Suppressor macrophage treated with lipopolysaccharide for 4 hours (primary cell): ENCODE measurements at places on chromosomes 13 and 19.
A peak's percentile ranks its signal among the peaks of the same experiment; 100 is the strongest.

GRCh38 chr19:40596608-40597328 is 4.4 kb upstream of the LTBP4 start:
- DNase-seq = peak; percentile 68

GRCh38 chr19:17095141-17095919 is 19.8 kb downstream of the MYO9B start:
- no peak for DNase-seq

GRCh38 chr13:42883142-42883541 is 101.8 kb downstream of the FAM216B start:
- peak; percentile 13 for DNase-seq

- DNase-seq = peak; percentile 58
These were observed 25.3 kb upstream of the OR10H2 start for GRCh38 chr19:15702534-15702930.

- peak; percentile 40 for DNase-seq
These were observed at the start of gene CD79A for GRCh38 chr19:41876847-41877832. Gene CD79A (plus strand): TSS chr19:41877279. CDS start chr19:41877305, 26 bp downstream.

- DNase-seq = peak; percentile 28
These were observed 1.2 kb downstream of the CD33 start for GRCh38 chr19:51226067-51226466.

DNA sequence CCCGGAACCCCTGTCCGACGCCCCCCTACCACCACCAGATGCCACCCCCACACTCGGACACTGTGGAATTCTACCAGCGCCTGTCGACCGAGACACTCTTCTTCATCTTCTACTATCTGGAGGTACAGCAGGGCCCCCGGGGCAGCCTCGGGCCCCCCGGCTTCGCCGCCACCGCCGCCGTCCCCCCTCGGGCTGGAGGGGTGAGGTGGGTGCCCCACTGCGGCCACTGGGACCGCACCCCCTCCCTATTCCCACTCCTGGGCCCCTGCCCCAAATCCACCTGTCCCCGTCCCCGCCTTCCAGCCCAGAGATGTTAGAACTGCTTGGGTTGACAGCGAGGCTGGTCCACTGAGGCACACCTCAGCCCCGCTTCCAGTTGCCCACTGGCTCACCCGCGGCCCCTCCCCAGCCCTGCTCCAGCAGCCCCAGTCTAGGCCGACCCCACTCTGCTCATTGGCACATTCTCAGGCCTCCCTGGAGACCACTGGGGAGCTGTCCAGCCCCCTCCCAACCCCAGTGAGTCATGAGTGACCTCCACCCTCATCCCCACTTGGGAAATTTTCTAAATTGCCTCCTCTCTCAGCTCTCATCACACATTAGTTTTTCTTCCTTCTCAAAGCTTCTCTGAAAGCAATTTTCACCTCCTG is 6.5 kb downstream of the LENG1 start:
- DNase-seq = no peak

DNA sequence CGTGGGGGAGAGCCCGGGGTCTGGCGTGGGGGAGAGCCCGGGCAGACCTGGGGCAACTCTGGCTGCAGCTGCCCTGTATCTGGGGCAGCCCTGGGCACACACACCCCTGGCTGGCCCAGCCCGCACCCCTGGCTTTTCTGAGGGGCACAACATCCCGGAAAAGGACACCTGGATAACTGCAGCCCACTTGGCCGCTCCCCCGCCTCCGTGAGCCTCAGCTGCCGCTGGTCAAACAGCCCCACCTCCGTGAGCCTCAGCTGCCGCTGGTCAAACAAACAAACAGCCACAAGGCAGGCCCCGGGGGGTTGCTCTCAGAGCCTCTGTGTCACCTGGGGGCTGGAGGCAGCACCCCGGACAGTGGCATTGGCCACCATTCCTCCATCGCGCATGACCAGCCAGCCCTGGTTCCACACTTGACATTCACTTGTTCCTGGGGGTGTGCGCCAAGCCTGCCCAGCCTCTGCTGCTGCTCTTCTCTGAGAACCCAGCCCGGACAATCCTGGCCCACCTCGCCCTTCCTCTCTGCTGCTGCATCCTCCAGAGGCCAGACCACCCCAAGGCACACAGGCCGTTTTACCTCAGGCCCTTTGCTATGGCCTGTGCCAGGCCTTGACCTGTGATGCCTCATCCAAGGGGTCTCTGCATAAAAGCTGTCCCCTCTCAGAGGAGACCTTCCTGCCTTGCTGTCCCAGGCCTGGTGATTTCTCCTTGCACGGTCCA is 19.9 kb downstream of the CEBPG start:
- DNase-seq = no peak

DNA sequence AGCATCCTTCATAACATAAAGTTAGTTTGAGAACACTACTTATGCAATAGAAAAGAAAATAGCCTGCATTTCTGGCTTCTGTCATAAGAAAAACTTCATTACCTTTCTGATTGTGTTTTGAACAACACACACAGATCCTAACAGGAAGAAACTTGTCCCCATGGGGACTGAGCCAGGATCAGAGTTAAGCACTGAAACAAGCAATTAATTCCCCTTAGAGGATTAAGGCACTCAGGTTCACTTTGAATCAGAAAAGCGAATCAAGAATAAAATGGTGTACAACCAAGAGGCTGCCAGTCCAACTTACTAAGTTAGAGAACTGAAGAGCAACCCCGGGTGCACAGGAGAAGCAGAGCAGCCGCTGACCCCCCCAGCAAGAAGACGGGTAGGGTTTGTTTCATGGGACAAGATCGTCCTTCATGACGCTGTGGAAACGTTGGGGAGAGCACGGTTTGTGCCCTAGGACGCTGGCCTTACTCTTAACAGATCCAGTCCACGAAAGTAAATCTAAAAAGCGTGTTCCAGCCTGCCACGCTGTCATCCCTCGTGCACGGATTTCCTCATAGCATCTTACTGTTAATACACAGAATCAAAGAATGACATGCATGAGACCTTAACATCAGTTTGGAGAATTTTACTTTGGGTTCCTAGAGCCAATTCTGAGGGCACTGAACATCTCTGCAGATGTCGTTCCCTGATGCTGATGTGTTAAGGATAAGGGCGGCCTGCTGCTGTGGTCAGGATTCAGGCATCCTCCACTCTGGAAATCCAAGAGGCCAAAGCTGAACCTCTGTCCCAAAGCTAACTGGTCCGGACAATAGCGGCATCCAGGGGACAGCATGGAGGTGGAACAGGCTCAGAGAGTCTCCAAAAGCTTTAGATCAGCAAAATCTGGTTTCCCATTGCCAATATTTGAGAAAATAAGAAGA is 46.4 kb downstream of the GGACT start:
- no peak for DNase-seq

DNA sequence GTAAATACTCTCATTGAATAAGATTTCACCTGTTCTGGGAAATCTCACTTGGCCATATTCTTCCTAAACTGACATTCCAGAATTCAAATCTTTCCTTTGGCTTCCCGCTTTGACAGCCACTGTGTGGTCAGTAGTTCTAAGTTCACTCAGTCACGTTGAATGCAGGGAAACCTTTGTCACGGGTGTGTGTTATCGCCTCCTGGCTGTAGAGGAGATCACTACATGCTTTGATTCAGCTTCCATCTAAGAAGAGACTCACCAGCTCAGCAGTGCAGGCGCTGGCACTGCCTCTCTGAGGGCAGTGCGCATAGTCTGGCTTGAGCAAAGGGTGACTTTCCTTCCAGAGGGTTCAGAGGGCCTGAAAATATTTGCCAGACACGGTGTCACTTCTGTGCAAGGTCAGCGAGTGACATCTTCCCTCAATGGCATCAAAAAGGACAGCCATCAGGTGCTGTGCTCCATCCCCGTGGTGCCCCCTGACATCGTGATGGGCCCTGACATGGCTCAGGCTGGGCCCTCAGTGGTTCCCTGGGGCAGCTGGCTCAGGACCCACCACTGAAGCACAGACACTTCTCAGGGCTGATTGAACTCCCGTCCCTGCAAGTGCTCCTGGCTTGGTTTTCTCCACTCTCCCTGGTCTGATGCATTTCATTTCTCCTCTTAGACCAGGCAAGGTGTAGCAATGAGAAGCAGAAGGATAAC is 635.4 kb upstream of the ARGLU1 start:
- no peak for DNase-seq

- DNase-seq = no peak
These were observed 560.2 kb downstream of the DACH1 start for GRCh38 chr13:71306821-71307220.

DNA sequence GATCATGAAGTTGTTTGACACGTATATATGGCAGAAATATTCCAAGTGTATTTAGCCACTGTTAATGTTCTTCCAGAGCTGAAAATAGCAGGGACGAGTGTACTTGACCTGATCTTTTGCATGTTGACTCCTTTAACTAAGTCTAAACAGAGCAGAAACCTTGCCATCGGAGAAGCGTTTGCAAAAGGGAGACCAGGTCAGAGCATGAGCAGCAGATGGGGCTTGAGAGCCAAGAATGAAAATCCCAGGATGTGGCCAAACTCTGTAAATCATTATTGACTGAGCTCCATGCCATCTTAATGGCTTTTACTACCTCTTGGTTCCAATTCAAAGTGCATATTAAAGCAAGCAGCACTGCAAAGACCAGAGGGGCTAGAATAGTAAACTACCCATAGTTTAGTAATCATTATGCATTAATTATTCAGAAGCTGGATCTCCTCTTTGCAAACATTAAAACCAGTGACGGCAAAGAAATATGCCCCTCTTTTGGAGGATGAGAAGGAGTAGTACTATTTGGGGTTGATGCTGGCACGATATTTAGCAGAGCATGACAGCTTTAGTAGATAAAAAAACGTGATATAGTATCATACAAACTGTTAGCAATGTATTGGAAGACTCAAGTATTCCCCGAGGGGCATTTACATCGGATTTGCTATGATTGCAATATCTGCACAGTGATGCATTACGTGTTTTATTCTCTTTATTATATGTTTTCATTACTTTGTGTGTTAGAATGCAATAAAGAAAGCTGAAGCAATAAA is 55.7 kb downstream of the FAM216B start:
- no peak for DNase-seq

DNA sequence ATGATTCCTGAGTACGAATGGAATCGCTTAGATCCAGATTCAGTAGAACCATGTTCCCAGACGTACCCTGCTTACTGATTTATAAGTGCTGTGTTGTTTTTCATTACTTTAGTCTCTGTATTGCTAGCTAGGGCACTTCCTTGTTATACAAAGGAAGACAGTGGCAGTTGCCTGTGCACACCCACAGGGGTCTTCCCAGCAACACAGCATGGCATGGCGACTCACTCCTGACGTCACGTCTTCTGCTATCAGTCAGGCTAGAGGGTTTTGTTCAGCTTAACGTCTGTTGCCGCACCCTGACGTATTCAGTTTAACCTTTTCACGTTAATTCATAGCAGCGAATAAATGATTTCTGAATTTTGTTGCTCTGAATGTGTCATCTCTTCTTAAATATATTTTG is 295.1 kb downstream of the MYO16 start:
- no peak for DNase-seq

GRCh38 chr19:30297969-30298368 is 74.2 kb upstream of the ZNF536 start:
- DNase-seq = no peak

GRCh38 chr13:62625214-62625881 is 1209.7 kb upstream of the PCDH20 start:
- no peak for DNase-seq

GRCh38 chr13:102484329-102484728 is 82.5 kb upstream of the FGF14 start:
- DNase-seq = no peak

- DNase-seq = no peak
These were observed 171.1 kb downstream of the URI1 start for GRCh38 chr19:30113186-30113585.

GRCh38 chr13:34657716-34658115 is 284.4 kb upstream of the NBEA start:
- DNase-seq = no peak

DNA sequence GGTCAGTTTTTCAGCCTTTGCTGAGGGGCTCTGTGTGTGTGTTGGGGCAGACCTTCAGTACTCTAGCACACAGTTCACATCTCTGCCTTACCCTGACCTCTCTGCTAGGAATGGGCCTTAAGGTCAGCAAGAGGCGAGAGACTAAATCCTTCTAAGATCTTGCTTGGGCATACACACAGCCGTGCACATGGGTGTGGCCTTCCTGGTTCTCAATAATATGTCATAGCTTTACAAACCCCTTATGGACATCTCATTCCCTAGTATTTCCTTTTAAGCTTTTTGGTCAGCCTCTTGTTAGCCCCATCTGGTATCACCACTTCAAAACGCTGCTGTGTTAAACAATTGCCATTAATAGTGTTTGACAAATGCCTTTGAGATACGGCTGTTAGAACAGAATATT is 69.4 kb upstream of the SPATA13 start:
- no peak for DNase-seq

- DNase-seq = no peak
These were observed 7.5 kb upstream of the BCAT2 start for GRCh38 chr19:48818234-48818820.

- peak; percentile 76 for DNase-seq
These were observed 5.0 kb upstream of the MTMR6 start for GRCh38 chr13:25292301-25292700.

GRCh38 chr19:13020002-13020414 is 24.7 kb downstream of the NFIX start:
- DNase-seq = no peak

- no peak for DNase-seq
These were observed 254.8 kb downstream of the DCT start for GRCh38 chr13:94224670-94225069.

GRCh38 chr13:97140611-97141010 is 81.5 kb upstream of the MBNL2 start:
- DNase-seq = no peak

- no peak for DNase-seq
These were observed 19.8 kb downstream of the CAB39L start for GRCh38 chr13:49424011-49424560.

DNA sequence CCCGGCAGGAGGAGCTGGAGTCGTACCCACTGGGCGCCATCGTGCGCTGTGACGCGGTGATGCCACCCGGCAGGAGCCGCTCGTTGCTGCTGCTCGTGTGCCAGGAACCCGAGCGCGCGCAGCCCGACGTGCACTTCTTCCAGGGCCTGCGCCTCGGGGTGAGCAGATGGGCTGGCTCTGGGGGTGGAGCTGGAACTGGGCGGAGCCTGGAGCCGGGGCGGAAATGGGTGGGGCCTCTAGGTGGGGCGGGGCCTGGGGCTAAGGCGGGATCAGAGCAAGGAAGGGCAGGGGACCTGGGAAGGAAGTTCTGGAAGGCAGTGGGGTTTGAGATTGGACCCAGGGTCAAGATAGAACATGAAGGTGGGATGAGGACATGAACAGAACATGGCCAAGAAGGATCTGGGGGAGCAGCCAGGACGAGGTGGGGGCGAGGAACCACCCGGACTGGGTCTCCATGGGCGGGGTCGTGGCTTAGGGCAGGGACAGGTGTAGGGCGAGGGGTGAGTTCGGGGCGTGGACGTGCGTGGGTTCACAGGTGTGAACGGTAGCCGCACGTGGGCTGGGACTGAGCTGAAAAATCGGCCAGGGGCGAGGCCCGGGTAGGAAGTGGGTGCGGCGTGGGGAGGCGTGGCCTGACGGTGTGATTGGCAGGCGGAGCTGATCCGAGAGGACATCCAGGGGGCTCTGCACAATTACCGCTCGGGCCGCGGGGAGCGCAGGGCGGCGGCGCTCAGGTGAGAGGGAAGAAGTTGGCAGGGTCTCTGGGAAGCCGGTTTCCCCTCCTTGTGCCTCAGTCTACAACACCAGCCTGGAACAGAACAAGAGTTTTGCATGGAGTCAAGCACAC is 4.7 kb downstream of the EPS8L1 start:
- DNase-seq = peak; percentile 82
